Activated T-cell treated with anti-CD3 and anti-CD28 coated beads, Interleukin-2, amount 50 U/mL, for 72 hours (primary cell): ENCODE measurements at places on chromosomes 2 and 18.

GRCh38 chr2:1222056-1222455 is 191.2 kb upstream of the TPO start:
- H3K36me3 ChIP-seq: no peaks in the 10 kb centered on the region
- no peak overlapping the region for H3K4me3 ChIP-seq
- no peak for DNase-seq
- no peaks in the 10 kb centered on the region for H3K27me3 ChIP-seq
- H3K27ac ChIP-seq: peak overlapping the region; percentile 12

DNA sequence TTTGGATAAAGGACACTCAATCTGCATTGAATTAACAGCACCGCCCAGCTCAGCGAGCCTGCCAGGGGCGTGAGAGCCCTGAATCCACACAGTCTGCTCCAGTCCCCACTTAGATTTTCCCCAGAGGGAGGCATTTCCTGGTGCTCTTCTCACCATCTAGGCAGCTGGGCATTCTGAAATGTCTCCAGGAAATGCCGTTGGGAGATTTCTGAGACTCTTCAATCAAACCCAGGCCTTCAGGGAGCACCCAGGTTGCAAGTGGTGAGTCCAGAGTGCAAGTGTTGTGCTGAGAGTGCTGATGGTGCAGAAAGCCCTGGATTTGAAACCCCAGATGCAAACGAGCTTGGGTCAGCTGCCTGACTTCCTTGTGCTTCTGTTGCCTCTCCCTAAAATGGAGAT is 23.4 kb upstream of the TMEM37 start:
- no peaks in the 10 kb centered on the region for H3K4me1 ChIP-seq
- H3K4me3 ChIP-seq: no peak overlapping the region
- no peaks in the 10 kb centered on the region for H3K36me3 ChIP-seq
- no peaks in the 10 kb centered on the region for H3K27me3 ChIP-seq
- no peak overlapping the region for H3K27ac ChIP-seq

- no peaks in the 10 kb centered on the region for H3K36me3 ChIP-seq
- H3K4me1 ChIP-seq: no peaks in the 10 kb centered on the region
- no peak for DNase-seq
- H3K4me3 ChIP-seq: no peak overlapping the region
Measured at GRCh38 chr2:47657886-47658489, 125.0 kb upstream of the MSH6 start.

DNA sequence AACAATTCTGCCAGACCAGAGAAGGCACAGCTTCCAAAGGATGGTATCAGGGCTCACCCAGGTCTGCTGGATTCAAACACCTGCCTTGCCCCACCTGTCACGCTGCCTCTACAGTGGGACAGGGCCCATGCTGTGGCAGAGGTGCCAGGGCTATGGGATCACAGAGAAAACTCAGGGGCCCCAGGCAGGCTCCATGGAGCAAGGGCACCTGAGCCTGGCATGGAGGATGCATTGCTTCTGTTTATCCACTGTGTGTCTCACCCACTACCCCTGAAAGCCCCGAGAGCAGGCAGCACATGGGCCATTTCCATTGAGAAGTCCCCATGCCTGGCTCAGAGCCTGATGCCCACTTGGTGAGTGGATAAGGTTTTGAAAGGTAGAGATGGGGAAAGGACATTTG is 76.0 kb downstream of the TNS1 start:
- no peak overlapping the region for H3K27ac ChIP-seq
- no peaks in the 10 kb centered on the region for H3K36me3 ChIP-seq
- H3K4me3 ChIP-seq: no peak overlapping the region
- DNase-seq: no peak
- no peaks in the 10 kb centered on the region for H3K27me3 ChIP-seq

DNA sequence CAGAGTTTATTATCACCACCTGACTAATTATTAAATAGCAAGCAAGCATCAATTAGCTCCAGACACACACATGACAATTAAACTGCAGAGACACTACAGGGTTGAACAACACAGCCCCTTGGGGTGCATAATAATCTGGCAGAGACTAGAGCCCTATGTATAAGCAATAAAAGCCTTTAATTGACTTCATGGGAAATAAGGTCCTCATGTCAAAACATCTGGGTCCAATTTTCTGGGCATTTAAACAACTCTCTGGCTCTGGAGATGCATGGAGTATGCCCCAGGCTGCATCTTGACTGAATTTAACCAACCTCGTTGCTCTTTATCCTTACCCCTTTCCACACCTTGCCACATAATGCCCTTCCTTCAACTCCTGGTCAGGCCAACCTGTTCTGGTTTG is 270.7 kb upstream of the THUMPD2 start:
- no peak for DNase-seq
- H3K4me3 ChIP-seq: no peak overlapping the region
- peaks cover 7% of the 10 kb centered on the region for H3K36me3 ChIP-seq
- H3K27ac ChIP-seq: no peak overlapping the region
- H3K4me1 ChIP-seq: no peaks in the 10 kb centered on the region

GRCh38 chr2:203975912-203976311 is 39.3 kb downstream of the ICOS start:
- H3K27me3 ChIP-seq: peaks cover 15% of the 10 kb centered on the region
- no peak for DNase-seq
- no peak overlapping the region for H3K27ac ChIP-seq
- no peak overlapping the region for H3K4me3 ChIP-seq
- peaks cover 47% of the 10 kb centered on the region for H3K4me1 ChIP-seq

DNA sequence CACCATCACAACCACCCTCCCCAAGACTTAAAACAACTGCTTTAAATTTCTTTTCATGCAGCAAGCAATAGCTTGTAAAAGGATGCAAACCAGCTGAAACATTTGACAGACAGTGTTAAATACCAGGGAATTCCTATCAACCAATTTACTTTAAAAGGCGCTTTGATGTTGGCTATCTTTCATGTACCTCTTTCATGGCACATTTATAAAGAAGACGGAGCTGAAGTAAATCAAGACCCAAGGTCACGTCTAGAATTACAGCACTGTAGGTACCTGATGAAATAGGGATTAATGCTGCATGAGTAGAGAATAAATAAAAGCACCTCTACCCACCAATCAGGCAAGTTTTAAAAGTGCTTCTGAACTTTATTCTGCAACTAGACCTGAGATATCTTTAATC is 78.9 kb downstream of the SRBD1 start:
- H3K27me3 ChIP-seq: no peaks in the 10 kb centered on the region
- H3K4me1 ChIP-seq: no peaks in the 10 kb centered on the region
- H3K36me3 ChIP-seq: peaks cover 5% of the 10 kb centered on the region

DNA sequence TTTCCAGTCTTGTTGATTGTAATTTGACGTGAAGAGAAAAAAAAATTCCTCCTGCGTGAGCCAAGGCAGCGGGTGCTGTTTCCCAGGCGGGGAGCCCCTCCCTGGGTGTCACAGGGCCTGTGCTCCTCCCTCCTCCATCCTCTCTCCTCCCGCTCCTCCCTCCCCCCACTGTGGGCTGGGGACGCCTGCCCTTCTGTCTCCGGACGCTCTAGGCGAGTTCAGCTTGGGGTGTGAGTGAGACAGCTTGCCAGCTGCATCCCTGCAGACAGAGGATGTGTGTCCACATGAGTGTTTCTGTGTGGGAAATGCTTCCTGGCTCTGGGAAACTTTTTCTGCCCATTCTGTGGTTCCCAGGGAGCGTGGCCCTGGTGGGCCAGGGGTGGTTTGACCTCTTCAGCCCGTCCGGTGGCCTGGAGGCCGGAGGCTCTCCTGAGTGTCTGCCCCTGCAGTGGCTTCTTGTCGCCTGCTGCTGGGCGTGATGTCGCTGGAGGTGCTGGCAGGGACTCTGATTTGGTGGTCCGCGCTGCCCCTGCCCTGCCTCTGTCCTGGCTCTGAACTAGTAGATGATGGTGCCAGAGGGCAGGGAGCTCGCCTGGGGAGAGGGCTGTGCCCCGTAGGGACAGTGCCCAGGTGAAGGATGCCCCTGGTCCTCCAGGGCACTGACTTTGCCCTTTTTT is 96.4 kb downstream of the USP40 start:
- DNase-seq: no peak
- H3K4me3 ChIP-seq: no peak overlapping the region
- H3K27me3 ChIP-seq: no peaks in the 10 kb centered on the region
- peak overlapping the region; percentile 22 for H3K27ac ChIP-seq

DNA sequence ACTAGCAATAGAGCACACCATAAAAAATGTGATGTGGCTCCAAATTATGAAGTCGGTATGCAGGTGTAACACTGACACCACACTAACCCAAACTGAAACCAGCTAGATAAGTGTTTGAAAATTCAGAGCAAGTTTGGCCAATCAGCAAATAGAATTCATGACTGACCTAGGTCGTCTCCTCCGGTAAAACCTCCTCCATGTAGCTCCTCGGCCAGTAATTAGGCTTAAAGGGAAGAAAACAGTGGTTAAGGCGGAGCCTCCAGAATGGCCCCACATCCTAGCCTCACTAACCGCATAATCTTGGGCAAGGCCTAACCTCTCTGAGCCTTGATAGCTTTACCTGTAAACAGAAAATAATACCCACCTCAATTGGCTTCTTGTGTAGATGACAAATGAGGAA is 30.1 kb downstream of the C1D start:
- no peak overlapping the region for H3K4me3 ChIP-seq
- no peak overlapping the region for H3K27ac ChIP-seq
- no peaks in the 10 kb centered on the region for H3K27me3 ChIP-seq
- DNase-seq: no peak
- no peaks in the 10 kb centered on the region for H3K4me1 ChIP-seq

GRCh38 chr2:7093376-7093775 is 176.2 kb downstream of the RNF144A start:
- no peaks in the 10 kb centered on the region for H3K36me3 ChIP-seq
- H3K27ac ChIP-seq: no peak overlapping the region
- DNase-seq: no peak
- H3K4me1 ChIP-seq: peaks cover 10% of the 10 kb centered on the region
- H3K27me3 ChIP-seq: no peaks in the 10 kb centered on the region

DNA sequence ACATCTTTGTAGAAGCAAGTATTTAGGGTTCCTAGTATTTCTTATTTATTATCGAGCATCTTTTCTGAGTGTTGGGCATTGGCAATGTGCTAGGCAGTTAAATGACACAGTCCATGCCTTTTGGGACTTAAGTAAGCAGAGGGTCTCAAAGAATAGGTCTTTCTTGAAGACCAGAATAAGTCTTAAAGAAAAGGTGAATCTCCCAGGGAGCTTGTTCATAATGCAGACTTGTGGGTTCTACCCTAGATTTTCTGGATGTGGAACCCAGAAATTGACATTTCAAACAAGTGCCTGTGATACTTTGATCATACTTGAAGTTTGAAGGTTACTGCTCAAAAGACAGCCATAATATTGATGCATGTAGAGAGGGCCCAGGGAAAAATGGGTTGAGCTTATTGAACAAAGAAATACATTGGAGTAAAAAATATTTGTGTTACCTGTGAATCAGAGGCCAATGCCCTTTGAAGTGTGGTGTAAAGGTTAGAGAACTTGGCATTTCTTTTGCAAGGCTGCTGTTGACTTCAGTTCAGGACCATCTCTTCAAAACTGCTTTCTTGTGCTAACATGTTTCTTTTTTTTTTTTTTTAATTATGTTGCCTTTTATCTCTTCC is 24.4 kb downstream of the RPL37A start:
- H3K36me3 ChIP-seq: peaks cover 2% of the 10 kb centered on the region
- H3K27ac ChIP-seq: no peak overlapping the region

DNA sequence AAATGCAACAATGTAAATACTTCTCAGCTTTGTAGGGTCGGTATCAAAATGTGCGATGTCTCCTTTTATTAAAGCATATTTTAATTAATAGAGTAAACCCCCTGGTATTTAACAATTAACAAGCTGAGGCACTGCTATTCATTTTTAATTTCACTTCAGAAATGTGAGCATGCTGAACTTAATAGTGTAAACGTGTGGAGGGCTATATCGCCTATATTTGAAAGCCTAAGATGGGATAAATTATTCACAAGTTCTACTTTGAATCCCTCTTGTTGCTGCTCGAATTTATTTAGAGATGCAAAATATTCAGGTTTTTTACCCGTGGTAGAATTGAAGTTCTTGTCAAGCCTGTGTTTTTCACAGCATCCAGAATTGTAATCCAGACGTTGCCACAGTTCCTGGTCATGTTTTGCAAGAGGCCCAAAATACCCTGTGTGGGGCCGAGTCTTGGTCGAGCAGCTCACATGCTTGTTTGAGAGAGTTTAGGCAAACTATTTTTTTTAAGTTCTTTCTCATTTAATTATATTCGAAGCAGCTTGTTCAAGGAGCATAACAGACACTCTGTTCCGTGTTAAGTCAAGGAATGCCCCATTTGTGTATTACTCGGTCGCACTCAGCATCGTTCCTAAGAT is 2.5 kb downstream of the SALL3 start:
- H3K4me3 ChIP-seq: peak overlapping the region; percentile 20
- H3K36me3 ChIP-seq: no peaks in the 10 kb centered on the region
- no peak for DNase-seq
- H3K4me1 ChIP-seq: peaks cover 31% of the 10 kb centered on the region
- H3K27me3 ChIP-seq: peaks cover 68% of the 10 kb centered on the region

DNA sequence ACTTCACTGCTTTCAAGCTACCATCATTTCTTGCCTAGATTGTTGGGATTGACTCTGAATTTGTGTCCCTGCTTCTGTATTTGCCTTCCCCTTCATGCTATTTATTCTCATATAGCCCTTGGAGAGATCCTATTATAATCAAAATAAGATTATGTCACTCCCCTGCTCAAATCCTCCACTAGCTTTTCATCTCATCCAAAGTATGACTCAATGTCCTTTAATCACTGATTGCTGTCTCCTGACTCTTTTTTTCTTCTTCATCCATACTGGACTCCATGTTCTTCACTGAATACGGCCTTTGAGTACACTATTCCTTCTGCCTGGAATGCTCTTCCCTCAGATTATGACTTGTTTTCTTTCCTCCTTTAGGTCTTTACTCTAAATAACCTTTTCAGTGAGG is 5.0 kb downstream of the RBKS start:
- peaks cover 2% of the 10 kb centered on the region for H3K36me3 ChIP-seq
- H3K27me3 ChIP-seq: no peaks in the 10 kb centered on the region
- H3K4me1 ChIP-seq: peaks cover 22% of the 10 kb centered on the region
- no peak overlapping the region for H3K27ac ChIP-seq
- no peak for DNase-seq
- H3K4me3 ChIP-seq: no peak overlapping the region
